Breast epithelium (tissue), 4 donors: ENCODE measurements at places on chromosomes 6 and 20.
A peak's percentile ranks its signal among the peaks of the same experiment; 100 is the strongest.

GRCh38 chr6:43476746-43477145 is 624 bp upstream of the TJAP1 start:
- DNase-seq = no peak

DNA sequence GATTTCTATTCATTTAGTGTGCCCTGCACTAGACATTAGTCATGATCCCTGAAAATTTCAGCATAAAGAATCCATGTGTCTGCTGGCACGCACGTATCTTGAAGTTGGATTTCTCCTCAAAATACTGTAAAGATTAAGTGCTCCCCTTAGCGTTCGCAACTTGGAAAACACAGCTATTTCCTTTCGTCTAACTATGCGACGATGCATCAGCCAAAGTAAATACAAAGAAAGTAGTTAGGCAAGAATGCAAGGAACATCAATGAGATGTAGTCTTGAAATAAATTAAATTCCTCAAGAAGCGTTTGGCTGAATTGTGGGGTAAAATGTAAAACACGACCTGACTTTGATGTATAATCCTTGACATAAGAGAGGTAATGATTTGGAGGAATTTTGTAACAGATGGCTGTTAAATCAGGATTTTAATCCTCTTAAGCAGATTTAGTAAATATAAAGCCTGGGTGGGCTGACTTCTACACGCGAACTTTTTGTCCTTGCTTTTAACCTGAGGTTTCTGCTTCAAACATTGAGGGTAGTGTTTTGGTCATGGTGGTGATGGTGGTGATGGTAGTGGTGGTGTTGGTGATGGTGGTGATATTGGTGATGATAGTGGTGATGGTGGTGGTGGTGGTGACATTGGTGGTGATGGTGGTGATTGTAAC is 88.2 kb downstream of the FOXF2 start:
- no peak for DNase-seq

DNA sequence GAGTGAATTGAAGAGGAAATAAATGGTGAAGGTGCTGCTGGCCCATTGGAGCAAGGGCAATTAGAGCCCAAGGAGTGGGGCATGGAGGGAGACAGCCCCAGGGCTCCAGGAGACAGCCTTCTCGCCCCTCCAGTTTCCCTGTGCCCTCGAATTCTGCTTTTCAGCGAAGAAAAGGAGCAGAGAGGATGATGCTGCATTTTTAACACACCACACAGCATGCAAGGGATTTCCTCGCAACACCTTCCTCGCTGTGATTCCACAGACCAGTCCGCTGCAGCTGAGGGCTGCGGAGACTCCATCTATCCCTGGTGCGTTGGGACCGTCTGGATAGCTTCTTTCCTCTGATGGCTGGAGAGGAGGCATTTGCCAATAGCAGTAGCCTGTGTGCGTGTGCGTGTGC is 41.7 kb downstream of the PTCHD4 start:
- DNase-seq = no peak

GRCh38 chr20:7426890-7427496 is 513.3 kb downstream of the HAO1 start:
- no peak for DNase-seq

DNA sequence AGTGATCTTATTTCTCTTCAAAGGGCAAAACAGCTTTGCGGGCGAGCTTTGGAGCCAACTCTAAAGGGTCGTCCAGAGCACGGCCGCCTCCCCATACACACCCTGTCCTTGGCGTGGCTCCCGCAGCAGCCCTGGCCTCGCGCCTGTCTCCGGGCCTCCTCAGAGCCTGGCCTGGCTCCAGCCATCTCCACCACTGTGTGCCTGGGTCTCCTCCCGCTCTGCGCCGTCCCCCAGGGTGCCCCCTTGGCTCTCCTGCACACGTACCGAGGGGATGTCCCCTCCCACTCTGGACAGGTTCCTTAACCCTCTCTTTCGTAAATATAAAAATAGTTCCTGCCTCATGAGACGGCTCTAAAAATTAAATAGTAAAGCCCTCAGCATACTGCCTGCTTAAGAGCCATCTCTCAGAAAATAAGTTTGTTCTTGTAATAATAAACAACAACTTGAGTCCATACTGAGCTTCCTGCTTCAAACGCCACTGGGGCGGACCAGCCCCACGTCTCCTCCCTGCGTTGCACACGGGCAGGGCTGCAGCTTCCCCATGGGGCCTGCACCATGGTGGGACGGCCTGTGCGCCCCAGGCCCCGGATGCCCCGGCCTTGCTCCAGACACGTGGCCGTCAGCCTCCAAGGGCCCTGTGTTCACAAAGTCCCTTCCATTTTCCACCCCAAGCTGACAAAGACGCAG is 226.2 kb downstream of the TTLL2 start:
- DNase-seq = no peak

GRCh38 chr6:3471711-3472110 is 14.9 kb upstream of the SLC22A23 start:
- DNase-seq = no peak

DNA sequence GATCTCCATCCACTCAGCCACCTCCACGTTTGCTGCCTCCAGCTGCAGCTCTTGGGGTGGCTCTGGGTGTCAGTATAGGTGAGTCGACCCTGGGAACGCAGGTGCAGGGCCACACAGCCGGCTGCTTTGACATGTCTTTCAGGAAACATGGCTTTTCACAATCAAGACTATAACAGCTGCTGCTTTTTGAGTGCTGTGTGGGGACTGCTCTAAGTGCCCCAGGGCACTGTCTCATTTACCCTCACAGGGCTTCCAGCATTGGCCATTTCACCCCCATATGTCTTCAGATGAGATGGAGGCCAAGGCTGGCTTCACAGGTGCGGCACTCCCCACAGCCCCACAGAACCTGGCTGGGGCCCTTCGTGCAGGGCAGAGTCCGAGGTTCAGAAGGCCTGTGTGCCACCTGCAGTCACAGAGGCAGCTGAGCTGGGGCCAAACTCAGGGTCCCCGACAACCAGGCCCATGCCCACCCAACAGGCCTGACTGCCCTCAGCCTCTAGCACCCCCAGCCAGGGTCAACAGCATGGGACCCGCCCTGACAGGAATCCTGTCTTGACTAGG is 14.9 kb upstream of the CST7 start:
- DNase-seq = no peak

DNA sequence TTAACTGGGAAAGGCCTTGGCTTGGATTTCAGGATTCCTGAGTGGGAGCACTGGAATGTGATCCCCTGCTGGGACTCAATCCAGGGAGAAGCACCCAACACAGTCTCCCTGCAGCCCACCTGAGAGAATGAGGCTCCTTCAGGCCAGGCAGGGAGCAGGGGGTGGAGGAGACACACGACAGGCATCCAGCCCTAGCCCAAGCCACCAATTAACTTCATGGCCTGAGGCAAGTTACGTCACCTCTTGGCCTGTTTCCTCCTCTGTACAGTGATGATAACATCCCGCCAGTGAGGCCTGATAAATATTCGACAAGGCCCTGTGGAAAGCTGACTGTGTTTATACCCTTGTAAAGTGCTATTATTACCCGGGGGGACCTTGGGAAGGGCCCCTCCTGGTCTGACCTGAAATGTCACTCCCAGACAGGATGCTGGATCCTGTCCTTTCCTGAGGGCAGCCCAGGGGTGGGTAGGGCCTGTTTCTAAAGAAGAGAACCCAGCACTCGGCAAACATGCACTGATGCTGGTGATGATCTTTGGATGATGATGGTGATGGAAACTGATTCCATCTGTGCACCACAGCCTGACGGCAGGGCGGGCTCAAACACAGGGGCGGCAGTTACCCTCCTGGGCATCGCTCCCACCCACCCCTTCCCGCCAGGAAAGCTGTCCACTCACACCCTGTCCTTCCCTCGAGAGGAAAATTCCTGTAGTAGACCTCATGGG is 12.4 kb downstream of the FRS3 start:
- peak; percentile 66 for DNase-seq

GRCh38 chr6:105929626-105930025 is 156.5 kb upstream of the PRDM1 start:
- no peak for DNase-seq

- no peak for DNase-seq
Observed at GRCh38 chr6:6724539-6725467, 136.3 kb downstream of the LY86 start.

GRCh38 chr6:48032151-48032550 is 78.8 kb downstream of the PTCHD4 start:
- no peak for DNase-seq

DNA sequence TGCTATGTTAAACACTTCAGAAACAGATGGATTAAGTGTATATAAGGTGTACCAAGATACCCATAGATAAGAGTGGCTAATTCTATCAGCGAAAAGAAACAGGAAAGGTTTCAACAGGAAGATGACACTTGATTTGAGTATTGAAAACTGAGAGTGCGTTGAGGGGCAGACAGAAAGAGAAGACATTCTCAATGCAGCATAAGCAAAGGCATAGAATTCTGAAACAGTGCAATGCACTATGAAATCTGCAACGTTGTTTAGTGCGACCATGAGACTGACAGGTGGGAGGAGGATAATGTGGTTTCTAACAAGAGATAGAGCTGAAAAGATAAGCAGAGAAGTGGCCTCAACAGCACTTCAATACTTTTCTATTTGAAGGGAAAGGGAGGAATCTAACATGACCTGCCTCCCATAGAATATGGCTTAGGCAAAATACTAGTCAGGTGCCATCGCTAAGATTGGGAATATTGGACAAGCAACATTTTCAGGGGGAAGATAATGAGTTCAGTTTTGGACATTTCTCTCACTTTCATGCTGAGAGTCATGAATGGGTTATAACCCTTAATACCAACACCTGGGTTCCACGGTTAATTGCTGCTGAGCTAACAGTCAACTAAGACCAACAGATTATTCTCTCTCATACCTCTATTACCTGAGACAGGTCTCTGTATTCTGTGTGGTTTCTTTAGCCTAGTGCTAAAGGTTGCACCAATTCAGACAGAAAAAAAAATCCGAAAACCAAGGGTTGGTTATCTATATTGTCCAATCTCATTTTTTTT is 312.9 kb upstream of the ARID1B start:
- no peak for DNase-seq

DNA sequence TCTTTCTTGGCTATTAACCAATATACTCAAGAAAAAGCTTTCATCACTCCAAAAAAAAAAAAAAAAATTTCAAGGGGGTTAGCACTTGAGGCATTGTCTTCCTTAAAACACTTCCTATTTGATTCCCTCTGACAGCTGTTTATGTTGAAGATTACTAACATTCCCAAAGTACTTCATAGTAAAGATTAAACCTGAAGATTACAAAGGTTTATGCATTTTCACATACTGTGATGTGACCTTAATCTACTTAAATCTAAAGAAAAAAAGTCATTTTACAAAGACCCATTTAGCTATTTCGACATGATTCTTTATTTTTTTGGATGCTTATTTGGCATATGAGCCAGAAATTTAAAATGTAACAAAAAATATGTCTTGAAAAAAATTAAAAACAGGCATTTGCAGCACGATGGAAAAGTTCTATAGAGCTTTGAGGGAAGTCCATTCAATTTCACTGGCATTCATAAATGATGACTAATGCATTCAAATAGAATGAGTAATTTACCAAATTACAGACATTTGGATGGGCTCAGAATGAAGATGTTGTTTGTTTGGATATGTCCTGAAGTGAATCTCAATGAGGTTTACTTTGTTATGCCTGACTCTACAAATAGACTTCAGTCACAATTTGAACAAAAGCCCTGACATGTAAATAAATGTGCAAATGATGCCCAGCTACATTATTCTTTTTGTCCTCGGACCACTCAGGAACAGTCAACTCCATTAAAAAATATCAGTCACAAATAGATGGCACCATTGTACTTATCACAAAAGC is 674.6 kb upstream of the MARCKS start:
- no peak for DNase-seq

- no peak for DNase-seq
Observed at GRCh38 chr6:8100159-8100854, 2.0 kb downstream of the EEF1E1 start.

- DNase-seq = peak; percentile 48
Observed at GRCh38 chr20:19786311-19786710, 28.3 kb downstream of the RIN2 start.

- DNase-seq = no peak
Observed at GRCh38 chr6:108453601-108454185, 107.0 kb upstream of the FOXO3 start.

DNA sequence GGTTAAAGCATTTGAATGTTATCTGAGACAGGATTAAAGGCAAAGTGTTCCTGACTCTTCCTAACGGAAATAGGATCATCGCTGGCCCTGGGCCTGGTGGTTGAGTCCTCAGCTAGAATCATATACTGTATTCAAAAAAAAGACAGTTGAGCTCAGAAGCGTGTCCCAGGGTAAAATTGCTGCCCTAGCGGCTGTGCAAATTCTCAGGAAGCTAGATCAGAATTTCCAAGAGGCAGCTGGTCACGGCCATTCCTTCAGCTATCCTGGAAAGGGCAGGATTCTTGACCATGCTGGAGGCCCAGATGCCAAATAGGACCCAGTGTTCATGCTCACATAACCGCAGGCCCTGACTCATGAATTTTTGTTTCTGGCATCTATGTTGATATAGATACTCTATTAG is 67.4 kb downstream of the STMND1 start:
- DNase-seq = no peak

GRCh38 chr6:75612434-75612833 is 10.8 kb downstream of the SENP6 start:
- DNase-seq = no peak

DNA sequence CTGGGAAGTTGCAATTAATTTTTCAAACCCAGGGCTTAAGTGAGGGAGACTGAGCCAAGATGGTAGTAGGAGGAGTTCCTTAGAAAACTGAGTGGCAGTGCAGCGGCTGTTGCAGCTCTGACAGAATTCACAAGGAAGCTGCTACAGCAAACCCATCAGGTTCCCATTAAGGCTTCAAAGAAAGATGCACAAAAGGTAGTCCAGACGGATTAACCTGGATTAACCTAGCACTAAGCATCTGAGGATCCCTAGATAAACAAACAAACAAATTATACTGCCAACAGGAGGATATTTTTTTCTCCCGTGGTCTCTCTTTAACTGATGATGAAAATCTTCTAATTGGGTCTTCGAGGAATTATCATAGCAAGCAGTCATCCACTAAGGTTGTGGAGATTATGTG is 5.2 kb downstream of the TENT5A start:
- no peak for DNase-seq

- no peak for DNase-seq
Observed at GRCh38 chr20:6044115-6044514, 9.7 kb downstream of the LRRN4 start.

GRCh38 chr6:165884813-165885765 is 222.0 kb upstream of the PDE10A start:
- peak; percentile 52 for DNase-seq

DNA sequence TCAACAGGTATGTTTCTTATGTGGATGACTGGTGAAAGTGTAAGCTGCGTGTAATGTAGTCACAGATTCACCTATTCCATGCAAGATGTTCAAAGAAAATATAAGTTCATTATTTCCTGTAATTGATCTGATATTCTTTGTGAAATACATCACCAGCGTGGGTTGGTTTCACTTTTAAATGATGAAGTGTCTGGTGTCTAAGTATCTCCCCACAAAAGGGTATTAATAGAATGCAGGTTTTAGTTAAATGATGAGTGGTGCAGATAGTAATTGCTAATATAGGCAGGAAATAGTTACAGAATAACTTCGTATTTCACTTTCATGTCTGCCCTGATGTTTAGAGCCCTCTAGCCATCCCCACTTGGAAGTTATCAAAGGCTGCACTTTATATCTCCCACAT is 22.2 kb downstream of the PGBD1 start:
- no peak for DNase-seq

- DNase-seq = no peak
Observed at GRCh38 chr6:108236791-108237190, 24.0 kb downstream of the SNX3 start.

- DNase-seq = peak; percentile 93
Observed at GRCh38 chr6:27472617-27473400, at the start of gene ZNF184. TSS of gene ZNF184 (minus strand) at chr6:27473105. CDS start at chr6:27472294, 811 bp downstream.

- DNase-seq = no peak
Observed at GRCh38 chr6:28976677-28977076, 28.4 kb downstream of the ZNF311 start.
